ENCODE measurements at places on chromosomes 1 and 21. TPM values are rescaled to one million over a fixed set of nuclear protein-coding genes. Genes with fewer than 3 reads are reported as not detected.
A peak's percentile ranks its signal among the peaks of the same experiment; 100 is the strongest.

CAP1 gene
- total RNA-seq = 72.6 TPM

MYCL gene
- total RNA-seq = 1.2 TPM

LRRIQ3 gene
- 0.43 TPM for total RNA-seq

BTBD19 gene
- total RNA-seq = 1.9 TPM

AK5 gene
- total RNA-seq = 0.38 TPM

PLA2G2D gene
- total RNA-seq = not detected

SYNC gene
- 22.1 TPM for total RNA-seq

MARK1 gene
- total RNA-seq = 13.7 TPM

PLEKHO1 gene
- total RNA-seq = 45.9 TPM

OPTC gene
- not detected for total RNA-seq

SPOCD1 gene
- total RNA-seq = not detected

PGLYRP3 gene
- not detected for total RNA-seq

FCRL2 gene
- not detected for total RNA-seq

- no peak for DNase-seq
Observed at GRCh38 chr1:224564454-224565084, 51.5 kb upstream of the CNIH3 start.

GRCh38 chr1:230310381-230311163 lies 115.6 kb downstream of the PGBD5 start:
- DNase-seq = peak; percentile 88

DNA sequence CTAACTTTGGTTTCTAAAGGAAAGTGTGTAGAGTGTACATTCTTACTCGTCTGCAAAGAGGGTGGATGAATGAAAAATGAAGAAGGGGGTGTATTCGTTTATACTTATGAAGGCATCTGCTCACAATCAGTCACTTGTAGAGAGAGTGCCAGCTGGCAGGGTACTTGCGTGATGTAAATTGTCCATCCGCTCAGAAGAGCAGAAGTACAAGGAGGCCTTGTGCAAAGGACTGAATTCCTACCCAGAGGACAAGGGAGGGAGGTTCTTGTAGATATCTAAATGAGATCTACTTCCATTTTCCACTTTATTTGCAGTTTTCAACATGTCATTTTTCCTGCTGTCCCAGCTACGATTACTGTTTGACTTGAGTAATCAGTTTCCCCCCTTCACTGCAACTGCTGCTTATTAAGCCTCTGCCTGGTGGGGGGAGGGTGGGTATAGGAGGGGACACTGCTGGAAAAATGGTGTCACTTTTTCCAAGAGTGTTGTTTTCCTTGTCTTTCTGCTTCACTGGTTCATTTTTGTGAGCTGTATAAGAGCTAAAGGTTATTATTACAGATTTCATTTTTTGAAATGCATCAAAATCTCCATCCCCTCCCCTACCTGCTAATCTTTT lies 67.3 kb downstream of the LAMC1 start:
- DNase-seq = peak; percentile 74

DNA sequence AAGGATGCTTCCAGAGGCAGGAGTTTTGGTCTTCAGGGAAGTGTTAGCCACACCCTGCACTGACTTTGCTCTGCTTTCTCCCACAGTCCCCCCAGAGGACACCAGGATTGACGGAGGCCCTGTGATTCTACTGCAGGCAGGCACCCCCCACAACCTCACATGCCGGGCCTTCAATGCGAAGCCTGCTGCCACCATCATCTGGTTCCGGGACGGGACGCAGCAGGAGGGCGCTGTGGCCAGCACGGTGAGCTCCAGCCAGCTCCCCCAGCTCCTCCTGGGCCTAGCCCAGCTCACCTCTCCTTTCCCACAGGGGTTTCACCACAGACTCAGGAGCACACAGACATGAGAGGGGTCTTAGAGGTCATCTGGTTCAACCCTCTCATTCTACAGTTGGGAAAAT lies 90.9 kb downstream of the KIRREL1 start:
- no peak for DNase-seq

DNA sequence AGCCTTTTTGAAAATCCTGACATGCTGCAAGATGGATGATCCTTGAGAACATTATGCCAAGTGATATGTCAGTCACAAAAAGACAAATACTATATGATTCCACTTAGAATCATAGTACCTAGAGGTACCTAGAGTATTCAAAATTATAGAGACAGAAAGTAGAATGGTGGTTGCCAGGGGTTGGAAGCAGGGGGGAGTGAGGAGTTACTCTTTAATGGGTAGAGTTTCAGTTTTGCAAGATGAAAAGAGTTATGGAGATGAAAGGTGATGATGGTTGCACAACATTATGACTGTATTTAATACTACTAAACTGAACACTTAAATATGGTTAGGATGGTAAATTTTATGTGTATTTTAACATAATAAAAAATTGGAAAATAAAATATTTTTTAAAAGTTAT lies 37.9 kb upstream of the PODN start:
- no peak for DNase-seq

GRCh38 chr1:178543290-178543607 lies 30.3 kb downstream of the TEX35 start:
- no peak for DNase-seq

DNA sequence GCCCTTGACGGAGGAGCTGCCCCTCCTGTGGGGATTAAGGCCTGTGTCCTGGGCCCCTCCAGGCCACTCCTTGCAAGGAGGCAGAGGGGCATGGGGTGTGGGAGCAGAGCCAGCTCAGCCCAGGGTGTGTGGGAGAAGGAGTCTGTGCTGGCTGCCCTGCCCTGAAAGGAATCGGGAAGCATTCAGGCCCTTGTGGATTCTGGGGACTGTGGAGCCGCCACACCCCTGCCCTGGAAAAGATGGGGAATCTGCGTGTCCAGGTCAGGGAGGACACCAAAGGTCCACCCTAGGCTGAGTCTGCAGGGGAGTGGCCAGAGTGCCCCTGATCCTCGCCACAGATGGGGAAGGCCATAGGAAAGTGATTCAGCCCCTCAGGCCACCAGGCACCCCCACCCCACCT lies 16.5 kb upstream of the PRDM16 start:
- no peak for DNase-seq

DNA sequence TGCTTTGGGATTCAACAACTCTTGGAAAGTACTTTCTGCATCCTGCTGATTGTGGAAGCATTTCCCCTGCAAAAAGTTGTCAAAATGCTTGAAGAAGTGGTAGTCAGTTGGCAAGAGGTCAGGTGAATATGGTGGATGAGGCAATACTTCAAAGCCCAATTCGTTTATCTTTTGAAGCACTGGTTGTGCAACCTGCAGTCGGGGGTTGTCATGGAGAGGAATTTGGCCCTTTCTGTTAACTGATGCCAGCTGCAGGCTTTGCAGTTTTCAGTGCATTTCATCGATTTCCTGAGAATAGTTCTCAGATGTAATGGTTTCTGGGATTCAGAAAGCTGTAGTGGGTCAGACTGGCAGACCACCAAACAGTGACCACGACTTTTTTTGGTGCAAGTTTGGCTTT lies 47.6 kb upstream of the GJA5 start:
- no peak for DNase-seq

DNA sequence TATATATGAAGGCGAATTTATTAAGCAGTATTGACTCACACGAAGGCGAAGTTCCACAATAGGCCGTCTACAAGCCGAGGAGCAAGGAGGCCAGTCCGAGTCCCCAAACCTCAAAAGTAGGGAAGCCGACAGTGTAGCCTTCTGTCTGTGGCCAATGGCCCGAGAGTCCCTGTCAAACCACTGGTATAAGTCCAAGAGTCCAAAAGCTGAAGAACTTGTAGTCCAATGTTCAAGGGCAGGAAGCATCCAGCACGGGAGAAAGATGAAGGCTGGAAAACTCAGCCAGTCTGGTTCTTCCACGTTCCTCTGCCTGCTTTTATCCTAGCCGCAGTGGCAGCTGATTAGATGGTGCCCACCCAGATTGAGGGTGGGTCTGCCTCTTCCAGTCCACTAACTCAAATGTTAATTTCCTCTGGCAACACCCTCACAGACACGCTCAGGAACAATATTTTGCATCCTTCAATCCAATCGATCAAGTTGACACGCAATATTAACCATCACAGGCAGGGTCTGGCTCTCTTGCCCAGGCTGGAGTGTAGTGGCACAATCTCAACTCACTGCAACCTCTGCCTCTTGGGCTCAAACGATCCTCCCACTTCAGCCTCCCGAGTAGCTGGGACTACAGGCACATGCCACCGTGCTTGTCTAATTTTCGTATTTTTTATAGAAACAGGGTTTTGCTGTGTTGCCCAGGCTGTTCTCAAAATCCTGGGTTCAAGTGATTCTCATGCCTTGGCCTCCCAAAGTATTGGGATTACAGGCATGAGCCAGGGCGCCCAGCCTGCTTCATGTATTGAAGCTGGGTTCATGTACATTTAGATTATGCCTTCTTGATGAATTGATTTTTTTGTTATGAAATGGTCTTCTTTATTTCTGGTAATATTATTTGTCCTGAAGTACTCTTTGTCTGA lies 85.3 kb downstream of the DHRS3 start:
- DNase-seq = no peak

DNA sequence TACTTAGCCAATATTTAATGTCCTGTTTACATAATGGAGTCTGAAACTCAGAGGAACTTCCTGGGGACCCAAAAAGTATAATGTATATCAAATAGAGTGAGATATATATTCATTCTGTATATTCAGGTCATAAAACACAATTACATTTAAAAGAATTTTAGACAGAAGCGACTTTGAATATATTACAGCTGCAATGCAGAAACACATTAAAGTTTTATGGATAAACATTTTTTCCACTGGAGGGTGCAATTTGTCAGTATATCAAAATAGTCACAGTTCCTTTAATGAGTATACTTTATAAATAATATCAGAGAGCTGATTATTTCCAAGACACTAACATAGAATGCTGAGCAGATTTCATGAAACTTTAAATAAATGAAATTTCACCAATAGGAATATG lies 43.9 kb upstream of the CRB1 start:
- no peak for DNase-seq

DNA sequence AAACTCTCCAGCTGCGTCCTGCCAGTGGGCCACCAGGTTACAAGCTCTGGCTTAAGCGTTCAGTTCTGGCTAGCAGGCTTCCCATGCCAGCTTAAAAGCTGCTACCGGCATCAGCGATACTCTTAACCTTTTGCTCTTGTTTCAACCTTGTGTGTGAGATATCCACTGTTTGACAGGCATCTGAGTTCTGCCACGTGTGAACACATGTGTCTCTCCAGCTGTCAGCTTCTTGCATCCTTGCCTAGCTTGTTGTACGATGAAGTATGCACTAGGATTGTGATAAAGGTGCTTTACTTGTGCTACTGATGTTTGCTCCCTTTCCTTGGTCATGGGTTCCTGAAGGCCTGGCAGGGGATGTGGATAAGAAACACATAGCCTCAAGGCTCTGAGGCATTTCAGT lies 201.6 kb downstream of the PRDM2 start:
- no peak for DNase-seq

GRCh38 chr1:48757363-48757762 lies 19.3 kb downstream of the BEND5 start:
- DNase-seq = no peak

DNA sequence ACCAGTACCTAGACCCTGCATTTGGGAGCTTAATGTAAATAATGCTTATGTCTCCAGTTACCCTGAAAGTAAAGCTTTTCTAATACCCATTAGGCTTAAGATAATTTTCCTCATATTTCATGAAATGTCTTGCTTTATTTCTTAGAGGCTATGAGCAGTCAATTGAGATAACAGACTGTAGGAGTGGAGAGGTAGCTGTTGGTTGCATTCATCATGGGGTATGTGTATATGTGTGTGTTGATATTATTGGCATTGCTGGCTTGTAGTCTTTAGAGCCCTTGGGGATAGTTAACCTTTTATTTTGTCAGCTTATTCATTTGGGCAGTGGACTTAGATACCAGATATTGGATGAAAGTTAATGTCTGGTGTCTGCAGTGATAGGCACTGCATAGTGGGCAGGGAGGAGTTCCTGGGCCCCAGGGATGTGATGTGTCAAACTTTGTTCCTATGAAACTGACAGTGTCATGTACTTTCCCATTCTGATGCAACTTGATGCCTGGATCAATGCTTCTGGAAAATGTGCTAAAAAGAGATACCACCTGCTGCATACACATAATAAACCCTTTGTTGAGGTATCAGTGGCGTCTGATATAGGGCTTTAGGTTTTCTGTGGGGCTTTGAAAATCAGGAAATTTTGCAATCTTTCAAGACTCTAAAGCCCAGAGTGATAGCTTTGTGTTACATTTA lies 83.9 kb downstream of the MAST2 start:
- no peak for DNase-seq

GRCh38 chr1:61082311-61083012 lies at the start of gene NFIA:
NFIA (plus strand) TSS chr1:61082561.
- peak; percentile 75 for DNase-seq

DNA sequence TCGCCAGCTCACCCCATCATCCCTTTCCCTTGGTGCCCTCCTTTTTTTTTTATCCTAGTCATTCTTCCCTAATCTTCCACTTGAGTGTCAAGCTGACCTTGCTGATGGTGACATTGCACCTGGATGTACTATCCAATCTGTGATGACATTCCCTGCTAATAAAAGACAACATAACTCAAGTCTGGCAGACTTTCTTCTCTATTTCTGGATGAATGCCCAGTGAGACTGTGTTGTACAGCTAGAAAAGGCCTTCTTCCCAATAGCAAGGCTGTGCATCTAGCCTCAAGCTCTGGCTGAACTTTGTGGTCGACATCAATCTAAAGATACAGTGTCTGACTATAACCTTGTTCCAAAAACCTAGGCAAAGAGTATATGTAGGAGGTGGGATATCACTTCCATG lies 6.4 kb downstream of the IL24 start:
- DNase-seq = no peak

DNA sequence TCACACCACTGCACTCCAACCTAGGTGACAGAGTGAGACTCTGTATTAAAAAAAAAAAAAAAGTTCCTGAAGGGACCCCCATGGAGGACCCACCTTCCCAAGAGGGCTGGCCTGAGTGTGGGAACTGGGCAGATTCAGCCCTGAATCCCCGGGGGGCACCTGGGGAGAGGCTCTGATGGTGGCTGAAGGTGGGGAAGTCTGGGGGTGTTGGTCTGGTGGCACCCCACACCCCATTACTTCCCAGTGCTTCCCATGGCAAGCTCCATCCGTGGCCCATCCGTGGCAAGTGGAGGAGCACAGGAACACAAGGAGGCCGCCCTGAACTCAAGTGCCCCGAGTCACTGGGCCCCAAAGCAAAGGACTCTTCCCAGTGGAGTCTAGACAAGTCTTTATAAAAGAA lies 778 bp upstream of the TNFRSF25 start:
- no peak for DNase-seq

- peak; percentile 77 for DNase-seq
Observed at GRCh38 chr1:38839363-38839762, 20.2 kb downstream of the RRAGC start.

DNA sequence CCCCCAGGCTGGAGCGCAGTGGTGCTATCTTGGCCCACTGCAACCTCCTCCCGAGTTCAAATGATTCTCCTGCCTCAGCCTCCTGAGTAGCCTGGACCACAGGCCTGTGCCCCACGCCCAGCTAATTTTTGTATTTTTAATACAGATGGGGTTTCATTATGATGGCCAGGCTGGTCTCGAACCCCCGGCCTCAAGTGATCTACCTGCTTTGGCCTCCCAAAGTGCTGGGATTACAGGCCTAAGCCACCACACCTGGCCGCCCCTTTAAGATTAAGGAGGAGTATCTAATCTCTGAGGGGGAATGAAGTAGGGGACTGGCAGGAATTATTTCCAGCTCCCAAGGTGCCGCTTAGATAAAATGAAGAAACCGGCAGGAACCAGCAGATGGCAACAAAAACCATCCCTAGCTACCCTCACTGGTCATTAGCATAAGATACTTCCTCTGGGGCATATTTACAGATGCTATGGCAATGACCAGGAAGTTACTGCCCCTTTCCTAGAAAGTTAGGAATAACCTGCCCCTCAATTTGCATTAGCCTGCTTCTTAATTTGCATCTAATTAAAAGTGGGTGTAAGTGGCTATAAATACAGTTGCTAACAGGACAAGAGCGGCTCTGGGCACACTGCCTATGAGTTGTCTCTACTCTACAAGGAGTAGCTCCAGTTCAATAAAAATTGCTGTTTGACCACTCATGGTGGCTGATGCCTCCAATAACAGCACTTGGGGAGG lies 7.1 kb upstream of the NSUN4 start:
- no peak for DNase-seq
